NCI-H748 treated with DMSO at 0.1 percent for 48 hours (cell line): ENCODE measurements at places on chromosomes 12 and 14.
A peak's percentile ranks its signal among the peaks of the same experiment; 100 is the strongest.

DNA sequence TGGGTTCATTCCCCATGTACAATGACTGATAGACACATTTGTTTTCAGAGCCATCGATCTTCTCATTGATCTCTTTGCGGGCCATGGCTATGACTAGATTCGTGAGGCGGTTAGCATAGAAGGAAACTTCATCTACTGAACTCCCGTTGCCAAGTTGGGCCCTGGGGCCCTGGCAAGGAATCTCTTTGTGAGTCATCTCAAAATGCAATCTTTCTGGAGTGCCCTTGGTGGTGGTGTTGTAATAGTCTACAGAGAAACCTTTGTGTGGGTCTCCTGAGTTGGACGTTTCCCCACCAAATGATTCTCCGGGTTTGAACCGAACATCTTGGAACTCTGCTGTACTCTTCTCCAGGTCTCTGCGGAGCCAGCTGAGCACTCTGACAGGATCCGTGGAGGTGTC is 20.4 kb downstream of the AKAP3 start:
- DNase-seq, result no peak

GRCh38 chr12:113142886-113143332 is 6.6 kb upstream of the CFAP73 start:
- no peak for DNase-seq

DNA sequence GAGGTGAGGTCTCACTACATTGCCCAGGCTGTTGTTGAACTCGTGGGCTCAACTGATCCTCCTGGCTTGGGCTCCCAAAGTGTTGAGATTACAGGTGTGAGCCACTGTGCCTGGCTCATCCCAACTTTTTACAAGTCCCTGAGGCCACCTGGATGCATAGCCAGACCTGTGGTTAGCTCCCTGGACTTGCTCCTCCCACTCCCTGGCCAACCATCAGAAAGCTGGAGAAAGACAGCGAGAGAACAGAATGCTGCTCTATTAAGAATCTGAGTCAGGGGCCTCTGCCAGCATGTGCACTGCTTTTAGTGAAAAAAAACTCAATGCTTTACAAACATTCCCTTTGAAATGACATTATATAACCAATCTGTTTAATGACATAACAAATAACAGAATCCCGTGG is 78.2 kb downstream of the RBM19 start:
- DNase-seq, result no peak

GRCh38 chr12:574475-575128 is 88.6 kb downstream of the NINJ2 start:
- DNase-seq, result no peak

DNA sequence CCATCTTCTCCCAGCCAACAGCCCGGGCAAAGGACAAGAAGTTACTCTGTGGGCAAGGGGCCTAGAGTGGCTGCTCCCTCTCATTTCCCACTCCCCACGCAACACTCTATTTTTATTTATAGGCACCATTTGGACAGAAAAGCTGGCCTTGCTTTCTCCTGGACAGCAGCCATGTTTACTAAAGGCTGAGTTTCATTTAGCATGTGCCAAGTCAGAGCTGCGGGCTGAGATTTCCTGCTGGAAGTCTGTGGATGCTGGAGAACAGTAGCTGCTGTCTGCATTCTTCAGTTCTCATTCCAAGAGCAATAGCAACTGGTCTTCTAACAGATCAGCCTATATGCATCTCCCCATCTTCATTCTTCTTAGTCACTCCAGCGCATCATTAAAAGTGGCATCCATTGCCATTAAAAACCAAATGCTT is 8.3 kb downstream of the COL2A1 start:
- DNase-seq, result no peak

DNA sequence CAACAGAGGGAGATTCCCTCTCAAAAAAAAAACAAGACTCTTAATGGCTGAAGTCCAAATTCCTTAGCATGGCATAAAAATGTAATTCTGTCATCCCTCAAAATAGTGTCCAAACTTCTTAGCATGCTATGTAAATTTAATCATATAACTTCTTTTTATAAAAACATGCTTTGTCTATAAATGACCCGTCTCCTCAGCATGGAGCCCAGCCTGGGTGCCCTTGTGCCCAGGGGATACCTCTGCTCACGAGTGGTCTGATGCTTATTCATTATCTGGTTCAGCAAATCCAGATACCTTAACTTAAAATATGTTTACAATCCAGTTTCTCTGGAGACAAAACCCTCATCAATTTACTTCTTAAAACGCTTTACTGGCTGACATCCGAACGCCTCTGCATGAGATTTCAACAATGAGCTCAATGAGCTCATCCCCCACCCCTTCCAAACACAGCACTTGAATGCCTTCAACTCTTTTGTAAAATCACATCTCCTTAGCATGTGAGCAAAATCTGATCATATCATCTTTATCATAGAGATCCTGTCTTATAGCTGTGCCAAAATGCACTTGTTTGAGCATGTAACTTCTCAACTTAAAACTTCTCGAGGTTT is 15.7 kb downstream of the RTL1 start:
- no peak for DNase-seq

- DNase-seq, result no peak
These were observed 85.6 kb upstream of the TMEM263 start for GRCh38 chr12:106870116-106870515.

- DNase-seq, result peak; percentile 88
These were observed 16.7 kb downstream of the LGR5 start for GRCh38 chr12:71456316-71456715.

- DNase-seq, result no peak
These were observed 234.0 kb downstream of the ADAMTS20 start for GRCh38 chr12:43318021-43318420.

GRCh38 chr14:65027127-65027799 is 40.6 kb downstream of the FNTB start:
- no peak for DNase-seq

GRCh38 chr12:47983541-47984115 is 20.2 kb downstream of the TMEM106C start:
- DNase-seq, result no peak

- DNase-seq, result no peak
These were observed 126.7 kb upstream of the BTG1 start for GRCh38 chr12:92272061-92272964.

DNA sequence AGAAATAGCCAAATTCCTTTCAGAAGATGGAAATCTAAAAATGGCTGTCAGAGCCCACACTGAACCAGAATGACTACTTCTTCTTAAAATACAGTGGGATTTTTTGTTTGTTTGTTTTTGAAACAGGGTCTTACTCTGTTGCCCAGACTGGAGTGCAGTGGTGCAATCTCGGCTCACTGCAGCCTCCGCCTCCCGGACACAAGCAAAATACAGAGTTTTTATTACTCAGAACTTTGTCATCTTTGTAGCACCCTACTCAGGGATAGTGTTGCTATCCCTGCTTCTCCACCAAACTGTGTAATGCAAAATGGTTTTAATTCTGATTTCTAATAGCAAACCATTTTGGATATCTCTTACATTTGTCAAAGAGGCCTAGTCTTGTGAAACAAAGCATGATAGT is 16.4 kb downstream of the ZNF410 start:
- no peak for DNase-seq

DNA sequence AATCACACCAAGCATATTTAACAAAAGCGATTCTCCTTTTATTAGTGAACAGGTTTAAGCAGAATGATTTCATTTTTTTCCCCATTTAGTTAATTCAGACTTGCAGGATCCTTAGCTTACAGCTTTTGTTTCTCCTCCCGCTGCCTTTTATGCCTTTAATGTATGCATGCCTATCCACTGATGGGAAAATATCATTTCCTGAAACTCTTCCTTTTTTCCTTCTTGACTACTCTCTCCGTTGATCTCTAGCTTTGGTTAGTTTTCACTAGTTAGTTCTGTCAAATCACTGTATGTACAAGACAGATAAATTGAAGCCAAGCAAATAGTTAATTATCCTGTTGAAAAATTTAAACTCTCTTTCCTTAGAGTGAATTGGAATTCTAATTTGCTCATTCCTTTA is 26.3 kb downstream of the NKX2-1 start:
- peak; percentile 34 for DNase-seq

- no peak for DNase-seq
These were observed 862.2 kb upstream of the MDGA2 start for GRCh38 chr14:48537600-48537999.

DNA sequence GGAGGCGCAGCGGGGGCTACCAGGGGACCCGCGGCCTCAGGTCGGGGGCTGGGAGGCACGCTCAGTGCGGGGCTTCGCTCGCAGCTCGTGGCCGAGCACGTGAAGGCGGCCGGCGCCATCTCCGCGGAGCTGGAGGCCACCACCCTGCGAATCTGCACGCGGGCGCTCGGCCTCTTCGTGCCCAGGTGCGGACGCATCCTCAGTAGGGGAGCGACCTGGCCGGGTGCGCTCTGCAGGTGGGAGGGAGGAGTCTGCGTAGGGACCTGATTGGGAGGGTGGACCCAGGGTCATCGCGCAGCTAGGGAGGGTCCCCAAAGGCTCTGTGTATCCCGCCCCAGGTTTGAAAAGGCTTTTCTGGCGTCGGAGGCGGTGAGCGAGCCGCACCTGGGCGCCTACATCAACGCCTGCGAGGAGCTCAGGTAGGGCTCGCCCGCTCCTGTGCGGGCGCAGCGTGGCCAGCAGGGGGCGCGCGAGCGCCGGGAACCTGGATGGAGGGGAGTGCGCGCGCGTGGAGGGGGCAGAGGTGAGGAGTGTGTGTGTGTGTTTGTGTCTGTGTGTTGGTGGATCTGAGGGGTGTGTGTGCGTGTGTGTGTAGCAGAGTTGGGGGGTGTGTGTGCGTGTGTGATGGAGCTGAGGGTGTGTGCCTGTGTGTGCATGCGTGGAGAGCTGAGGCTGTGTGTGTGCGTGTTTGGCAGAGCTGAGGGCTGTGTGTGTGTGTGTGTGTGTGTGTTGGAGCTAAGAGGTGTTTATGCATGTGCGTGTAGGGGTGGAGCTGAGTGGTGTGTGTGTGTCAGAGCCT is 10.3 kb downstream of the EXOC3L4 start:
- DNase-seq, result peak; percentile 69

DNA sequence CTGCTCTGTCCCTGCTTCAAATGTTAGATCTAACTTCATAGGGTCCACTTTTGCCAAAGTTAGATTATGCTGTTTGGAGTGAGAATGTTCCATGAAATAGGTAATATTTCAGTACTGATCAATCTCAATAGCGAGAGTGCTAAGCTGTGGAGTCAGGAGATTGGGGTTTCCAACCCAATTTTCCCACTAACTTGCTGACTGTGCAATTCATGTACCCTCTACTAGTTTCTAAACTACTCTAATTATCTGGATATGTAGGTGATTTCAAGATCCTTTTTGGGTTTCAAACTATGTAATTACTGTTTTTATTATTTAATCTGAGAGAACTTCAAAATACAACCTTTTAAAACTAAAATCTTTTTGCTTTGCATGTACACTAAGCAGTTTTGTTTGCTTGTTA is 45.9 kb downstream of the GPR137C start:
- DNase-seq, result no peak

- DNase-seq, result no peak
These were observed 458.4 kb upstream of the RGS6 start for GRCh38 chr14:71473843-71474242.

DNA sequence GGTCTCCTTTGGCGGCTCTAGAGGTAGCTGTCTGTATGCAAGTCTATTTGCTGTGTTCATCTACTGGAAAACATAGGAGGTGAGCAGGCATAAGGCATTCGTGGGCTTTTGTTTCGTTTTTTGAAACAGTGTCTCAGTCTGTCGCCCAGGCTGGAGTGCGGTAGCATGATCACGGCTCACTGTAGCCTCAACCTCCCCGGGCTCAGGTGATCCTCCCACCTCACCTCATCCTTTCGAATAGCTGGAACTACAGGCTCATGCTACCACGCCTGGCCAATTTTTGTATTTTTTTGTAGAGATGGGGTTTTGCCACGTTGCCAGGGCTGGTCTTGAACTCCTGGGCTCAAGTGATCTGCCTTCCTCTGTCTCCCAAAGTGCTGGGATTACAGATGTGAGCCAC is 27.5 kb downstream of the FLVCR2 start:
- DNase-seq, result no peak

DNA sequence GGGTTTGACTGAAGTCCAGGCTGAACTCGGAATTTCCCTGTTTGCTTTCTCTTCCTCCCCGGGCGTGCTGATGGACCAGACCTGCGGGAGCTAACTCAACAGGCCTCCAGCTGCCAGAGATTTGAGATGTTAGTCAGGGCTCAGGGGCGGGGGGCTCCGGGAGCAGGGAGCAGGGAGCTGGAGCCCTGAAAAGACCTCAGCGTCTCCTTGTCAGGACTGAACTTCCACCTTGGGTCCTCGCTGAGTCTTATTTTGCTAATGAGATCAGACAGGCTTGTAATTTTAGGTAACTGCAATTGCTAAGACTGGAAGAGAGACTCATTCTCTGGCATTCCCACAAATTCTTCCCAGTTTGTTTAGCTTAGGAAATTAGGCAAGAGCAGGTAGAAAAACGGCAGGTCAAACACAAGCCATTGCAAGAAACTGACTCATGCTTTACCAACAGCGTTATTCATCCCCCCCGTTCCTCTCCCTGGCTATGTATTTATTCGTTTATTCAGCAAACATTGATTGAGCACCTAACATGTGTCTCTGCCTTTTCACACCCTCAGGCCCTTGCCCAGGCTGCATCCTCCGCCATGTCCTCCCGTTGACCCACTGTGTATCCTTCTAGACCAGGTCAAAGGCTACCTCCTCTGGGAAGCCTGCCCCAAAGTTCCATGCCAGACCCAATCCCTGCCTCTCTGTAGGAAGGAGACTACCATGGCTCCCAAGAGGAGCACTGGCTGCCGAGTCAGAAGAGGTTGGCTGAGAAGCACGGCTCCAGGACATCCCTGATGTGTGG is 80.4 kb upstream of the DIO3 start:
- DNase-seq, result no peak

DNA sequence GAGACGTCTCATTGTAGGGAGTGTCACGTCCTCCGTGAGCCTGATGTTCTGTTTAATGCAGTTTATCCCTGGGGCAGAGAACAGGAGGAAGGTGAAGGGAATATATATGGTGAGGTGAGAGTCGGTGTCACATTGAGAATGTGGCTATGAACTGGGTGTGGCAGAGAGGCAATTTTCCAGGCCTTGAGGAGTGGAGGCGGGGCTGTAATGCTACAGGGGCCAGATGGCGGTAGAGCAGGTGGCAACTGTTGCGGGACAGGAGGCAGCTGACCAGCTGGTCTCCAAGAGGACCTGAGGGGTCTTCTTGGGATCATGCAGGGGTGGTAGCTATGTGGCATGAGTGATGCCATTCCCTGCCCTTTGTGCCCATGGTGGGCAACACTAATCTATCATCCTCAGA is 59.6 kb downstream of the CACNA1C start:
- peak; percentile 6 for DNase-seq

- DNase-seq, result no peak
These were observed 71.5 kb upstream of the ARHGAP5 start for GRCh38 chr14:32005628-32006027.
